ENCODE measurements at places on chromosomes 6 and 20.

- no peak for DNase-seq
Observed at GRCh38 chr20:30985386-30985785, 272.1 kb upstream of the DEFB115 start.

- no peak for DNase-seq
Observed at GRCh38 chr6:142932889-142933288, 12.1 kb downstream of the HIVEP2 start.

GRCh38 chr6:122872311-122872710, 83.3 kb downstream of the SMPDL3A start:
- DNase-seq: no peak

GRCh38 chr6:89984926-89985750, 90.9 kb downstream of the GJA10 start:
- no peak for DNase-seq

DNA sequence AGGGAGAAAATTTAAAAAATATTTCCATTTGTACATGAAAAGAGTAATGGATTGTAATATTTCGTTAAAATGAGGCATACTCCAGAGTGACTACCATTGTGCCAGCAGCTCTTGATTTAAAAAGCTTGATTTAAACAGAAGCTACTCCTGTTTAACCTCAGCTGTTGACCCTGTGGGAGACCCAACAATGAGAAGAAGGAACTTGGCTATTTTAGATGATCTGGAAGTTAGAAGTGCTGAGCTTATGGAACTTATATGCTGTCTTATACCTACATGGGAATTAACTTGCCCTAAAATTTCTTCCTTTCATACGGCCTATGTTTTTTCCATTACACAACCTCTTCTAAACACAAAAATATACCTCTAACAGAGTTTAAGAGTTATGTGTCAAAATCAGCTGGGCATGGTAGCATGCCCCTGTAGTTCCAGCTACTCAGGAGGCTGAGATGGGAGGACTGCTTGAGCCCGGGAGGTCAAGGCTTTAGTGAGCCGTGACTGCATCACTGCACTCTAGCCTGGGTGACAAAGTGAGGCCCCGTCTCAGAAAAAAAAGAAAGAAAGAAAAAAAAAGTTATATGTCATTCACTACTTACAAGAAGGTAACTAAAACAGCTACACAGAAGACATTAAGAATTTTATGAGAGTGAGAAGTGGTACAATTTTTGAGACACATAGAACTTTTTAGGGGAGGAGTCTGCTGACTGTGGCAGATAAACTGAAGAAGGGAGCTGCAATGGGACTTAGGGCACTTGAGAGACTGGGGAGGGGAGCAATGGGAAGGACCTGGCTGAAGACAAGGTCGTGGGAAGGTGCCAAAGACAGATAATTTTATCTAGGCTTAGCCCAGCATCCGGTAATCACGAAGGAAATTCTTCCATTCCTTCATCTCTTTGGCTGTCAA, 139.9 kb downstream of the MYB start:
- DNase-seq: no peak

GRCh38 chr6:31900917-31901414, 920 bp downstream of the ZBTB12 start:
- DNase-seq: no peak

DNA sequence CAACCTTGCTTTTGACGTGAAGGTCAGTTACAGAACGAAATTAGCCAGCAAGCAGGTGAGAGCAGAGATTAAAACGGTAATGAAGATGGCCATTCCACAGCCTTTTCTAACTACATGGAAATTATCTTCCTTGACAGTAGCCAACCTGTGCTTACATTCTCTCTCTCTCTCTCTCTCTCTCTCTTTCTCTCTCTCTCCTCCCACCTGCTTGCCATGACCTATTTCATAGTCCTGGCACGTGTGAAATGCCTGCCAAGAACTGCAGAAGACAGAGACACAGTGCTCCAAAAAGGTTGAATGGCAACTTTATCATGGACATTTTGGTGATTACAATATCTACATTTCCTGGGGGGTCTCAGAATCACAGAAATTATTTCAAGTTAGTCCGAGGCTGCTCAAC, 38.5 kb upstream of the SALL4 start:
- no peak for DNase-seq

- no peak for DNase-seq
Observed at GRCh38 chr6:106974999-106975737, 639 bp upstream of the CD24 start.

GRCh38 chr6:138103871-138104270, 3.3 kb downstream of the PERP start:
- no peak for DNase-seq

DNA sequence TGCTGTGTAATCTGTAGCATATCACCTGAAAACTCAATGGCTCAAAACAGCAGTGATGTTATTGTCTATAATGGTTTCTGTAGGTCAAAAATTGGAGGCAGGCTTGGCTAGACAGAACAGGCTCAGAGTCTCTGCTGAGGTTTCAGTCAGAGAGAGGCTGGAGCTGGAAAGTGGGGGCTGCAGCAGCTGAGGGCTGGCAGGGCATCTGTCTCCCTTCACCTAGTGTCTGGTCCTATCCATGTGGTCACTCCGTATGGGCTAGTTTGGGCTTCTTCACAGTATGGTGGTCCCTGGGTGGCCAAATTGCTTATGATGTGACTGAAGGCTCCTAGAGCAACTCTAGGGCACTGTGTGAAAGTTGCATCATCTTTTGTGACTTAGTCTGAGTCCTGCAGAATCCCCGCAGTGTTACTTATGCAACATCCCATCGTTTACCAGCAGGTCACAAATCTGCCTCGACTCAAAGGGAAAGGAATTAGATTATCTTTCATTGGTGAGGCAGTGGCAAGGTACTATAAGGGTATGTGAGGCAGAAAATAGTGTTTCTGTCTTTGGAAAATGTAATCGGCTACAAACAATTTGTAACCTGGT, 497.0 kb downstream of the EPHA7 start:
- no peak for DNase-seq

- DNase-seq: peak; percentile 13
Observed at GRCh38 chr6:143449714-143450452, 612 bp downstream of the ADAT2 start.

- no peak for DNase-seq
Observed at GRCh38 chr6:31979238-31979898, 2.5 kb upstream of the C4A start.

DNA sequence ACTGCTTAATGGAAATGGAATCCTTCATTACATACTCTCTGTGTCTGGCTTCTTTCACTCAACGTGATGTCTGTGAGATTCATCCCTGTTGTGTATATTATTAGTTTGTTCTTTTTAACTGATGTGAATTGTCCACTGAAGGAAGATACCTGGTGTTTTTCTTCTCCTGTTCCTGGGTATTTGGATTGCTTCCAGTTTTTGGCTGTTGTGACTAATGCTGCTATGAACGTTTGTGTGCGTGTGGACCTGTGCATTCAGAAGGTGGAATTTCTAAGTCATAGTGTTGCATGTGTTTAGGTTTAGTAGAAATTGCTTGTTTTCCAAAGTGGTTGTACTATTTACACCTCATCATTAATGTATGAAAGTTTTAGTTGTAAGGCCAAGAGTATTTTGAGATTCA, 3.8 kb downstream of the TULP4 start:
- DNase-seq: no peak

DNA sequence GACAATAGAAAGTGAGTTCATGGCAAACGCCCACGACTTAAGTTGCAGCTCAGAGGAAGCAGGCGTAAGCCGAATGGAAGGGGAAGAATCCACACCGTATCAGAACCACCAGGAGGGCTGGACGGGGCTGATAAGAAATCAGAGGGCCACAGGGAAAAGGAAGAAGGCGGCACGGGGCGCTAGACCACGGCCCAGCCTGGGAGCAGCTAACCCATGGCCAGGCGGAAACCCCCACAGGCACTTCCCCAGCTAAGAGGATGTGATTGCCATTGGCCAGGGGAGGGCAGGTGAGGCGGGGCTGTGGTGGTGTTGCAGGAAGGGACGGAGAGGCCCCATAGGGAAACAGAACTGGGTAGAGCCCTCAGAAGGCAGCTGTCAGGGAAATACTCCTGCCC, 174.0 kb upstream of the AFDN start:
- DNase-seq: no peak

DNA sequence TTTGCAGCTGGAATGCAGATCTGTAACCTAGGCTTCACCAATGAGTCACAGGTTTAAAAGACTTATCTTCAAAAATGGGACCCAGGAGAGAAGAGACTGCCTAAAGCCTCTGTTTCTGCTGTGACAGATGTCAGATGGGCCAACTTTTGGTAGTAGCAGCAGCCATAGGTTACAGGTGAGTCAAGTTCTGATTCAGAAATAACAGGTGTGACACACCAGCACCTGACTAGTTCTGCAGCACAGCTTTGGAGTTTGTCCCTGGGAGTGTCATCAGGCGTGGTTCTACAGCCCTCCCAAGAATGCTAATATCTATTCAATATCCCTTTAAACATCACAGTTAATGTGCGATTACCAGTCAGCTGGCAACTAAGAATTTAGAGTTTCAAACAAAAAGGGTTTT, 121.9 kb upstream of the BTN3A2 start:
- no peak for DNase-seq

- no peak for DNase-seq
Observed at GRCh38 chr20:10316582-10316981, 98.0 kb downstream of the SNAP25 start.

DNA sequence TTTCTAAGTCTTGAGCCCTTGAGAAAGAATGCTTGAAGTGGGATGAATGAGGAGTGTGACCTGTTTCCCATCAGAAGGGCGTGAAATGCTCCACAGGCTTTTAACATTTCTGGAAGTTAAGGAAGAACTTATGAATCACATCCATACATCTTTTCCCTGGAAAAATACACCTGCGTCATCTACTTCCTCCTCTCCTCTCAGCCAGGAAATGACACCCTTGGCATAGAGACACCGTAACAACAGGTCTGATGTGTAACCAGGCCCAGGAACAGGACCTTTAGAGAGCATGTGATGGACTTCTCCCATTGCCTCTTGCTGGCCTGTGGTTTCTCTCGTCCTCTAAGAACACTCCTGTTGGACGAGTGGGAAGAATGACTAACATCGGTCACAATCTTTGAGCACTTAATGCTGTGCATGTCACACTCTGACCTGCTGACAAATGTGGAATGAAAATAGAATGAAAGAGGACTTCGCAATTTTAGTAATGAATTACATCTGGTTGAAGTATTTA, 28.5 kb upstream of the CITED2 start:
- no peak for DNase-seq

GRCh38 chr6:119881416-119881815, 531.9 kb upstream of the MAN1A1 start:
- DNase-seq: no peak

DNA sequence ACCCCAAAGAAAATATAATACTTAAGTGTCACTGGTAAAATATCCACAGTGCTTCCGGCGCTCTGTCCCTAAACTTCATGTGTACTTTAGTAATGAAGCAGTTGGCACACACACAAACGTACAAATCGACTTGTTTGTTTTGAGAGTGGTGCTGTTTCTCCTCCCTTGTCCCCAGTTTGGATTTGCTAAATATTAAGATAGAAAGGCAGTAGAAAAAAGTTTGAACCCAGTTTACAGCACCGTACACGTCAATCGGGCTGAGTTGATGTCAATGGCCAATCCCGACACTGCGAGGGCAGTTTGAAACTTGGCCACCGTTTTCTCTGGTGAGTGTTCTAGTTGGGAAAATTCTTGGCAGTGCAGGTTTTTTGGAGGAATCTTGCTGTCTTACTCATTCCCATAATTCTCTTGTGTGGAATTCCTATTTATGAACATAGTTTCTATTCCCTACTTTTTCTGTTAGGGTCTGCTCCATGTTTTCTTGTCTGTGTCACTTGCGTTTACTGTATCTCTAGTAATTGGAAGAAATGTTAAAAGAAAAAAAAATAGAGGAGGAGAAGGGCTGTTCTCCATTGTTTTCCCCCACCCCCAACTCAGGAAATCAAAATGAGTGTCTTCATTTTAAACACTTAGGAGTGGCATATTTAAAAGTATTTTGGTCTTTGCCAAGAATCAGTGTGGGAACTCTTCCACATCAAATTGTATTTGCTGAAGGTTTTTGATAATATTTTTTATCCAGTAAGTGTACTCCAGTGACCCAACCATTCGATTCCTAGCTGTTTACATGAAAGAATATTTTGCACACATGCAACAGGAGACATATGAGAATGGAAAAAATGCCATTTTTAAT, 72.3 kb downstream of the OR2B2 start:
- no peak for DNase-seq

- no peak for DNase-seq
Observed at GRCh38 chr6:32149092-32149755, 2.5 kb downstream of the PRRT1 start.

DNA sequence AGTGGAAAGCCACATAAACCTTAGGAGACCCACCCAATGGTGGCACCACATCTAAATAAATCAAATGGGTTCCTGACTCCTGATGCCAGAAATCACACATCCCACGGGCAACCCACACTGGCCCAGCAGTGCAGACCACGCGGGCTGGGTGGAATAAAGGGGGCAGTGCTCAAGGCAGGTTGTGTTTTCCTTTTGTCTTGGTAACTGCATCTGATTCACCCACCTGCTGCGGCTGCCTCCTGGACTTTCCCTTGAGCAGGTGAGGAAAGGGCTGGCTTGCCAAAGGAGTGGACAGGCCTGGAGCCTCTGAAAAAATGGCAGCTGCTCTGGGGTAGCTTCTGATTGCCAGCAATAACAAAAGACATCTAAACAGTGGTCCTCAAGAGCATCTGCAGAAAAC, 119.5 kb upstream of the KCNK16 start:
- no peak for DNase-seq

DNA sequence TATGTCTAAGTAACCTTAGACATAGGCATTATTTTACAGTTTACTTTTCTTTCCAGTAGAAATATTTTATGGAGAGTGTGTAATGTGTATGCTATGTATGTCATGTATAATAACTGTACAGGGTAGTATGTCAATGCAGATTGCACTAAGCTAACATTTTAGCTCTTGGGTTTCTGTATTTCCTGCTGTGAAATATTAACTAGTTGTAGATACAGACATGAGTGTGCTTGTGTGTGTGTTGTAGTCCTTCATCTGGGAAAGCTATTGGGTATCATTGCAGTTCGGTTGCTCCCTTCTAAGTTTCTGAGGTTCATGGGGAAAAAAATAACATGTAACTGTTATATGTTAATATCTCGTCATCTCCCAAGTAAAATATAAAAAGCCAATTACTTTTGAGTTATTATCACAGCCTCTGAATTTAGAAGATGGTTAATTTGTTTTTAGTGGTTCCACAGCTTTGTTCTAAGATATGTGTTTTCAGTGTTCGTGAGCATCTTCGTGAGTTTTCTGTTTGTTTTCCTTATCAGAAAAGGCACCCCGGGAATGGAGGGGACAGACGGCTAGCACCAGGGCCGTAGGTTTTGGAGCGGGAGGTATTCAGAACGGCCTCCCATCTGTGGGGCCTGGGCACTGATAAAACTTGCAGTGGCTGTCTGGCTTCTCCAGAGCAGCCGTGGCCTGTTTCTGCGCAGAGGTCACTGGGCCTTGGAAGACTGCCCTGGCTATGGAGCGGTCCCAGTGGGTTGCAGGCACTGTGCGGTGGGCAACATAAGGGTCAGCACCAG, 215.0 kb downstream of the ARID1B start:
- no peak for DNase-seq

GRCh38 chr6:138416206-138416605, 12.2 kb downstream of the HEBP2 start:
- no peak for DNase-seq

- DNase-seq: no peak
Observed at GRCh38 chr20:13990465-13990864, at the start of gene SEL1L2. TSS of gene SEL1L2 (minus strand) at chr20:13990614. CDS start at chr20:13990534, 80 bp downstream.

- DNase-seq: no peak
Observed at GRCh38 chr6:92942549-92942948, 476.8 kb downstream of the EPHA7 start.
